ENCODE measurements at places on chromosomes 7 and 10.

GRCh38 chr10:131943021-131943814 is 38.5 kb downstream of the BNIP3 start:
- peak; percentile 27 for DNase-seq

DNA sequence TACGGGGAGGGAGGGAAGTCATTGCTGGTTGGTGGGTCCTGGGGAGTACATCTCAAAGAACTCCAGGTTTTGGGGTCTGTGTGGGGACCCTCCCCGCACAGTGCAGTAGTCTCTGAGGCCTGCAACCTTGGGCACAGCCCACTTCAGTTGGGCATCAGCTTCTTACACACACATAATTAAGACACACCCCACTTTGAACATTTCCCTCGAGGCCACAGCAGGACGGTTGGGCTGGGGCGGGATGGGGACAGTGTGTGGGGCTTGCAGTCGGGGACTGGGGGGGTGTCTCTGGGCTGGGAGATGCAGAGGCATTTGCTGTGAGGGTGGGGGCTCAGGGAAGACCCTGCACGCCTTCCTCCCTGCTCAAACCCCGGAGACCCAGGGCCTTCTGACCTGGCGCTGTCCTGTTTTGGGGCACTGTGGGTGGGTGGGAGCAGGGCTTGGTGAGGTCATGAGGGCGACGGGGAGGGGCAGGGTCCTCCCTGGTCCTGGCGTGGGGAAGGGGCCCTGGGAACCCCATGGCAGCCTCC is 1.3 kb downstream of the LFNG start:
- no peak for DNase-seq

DNA sequence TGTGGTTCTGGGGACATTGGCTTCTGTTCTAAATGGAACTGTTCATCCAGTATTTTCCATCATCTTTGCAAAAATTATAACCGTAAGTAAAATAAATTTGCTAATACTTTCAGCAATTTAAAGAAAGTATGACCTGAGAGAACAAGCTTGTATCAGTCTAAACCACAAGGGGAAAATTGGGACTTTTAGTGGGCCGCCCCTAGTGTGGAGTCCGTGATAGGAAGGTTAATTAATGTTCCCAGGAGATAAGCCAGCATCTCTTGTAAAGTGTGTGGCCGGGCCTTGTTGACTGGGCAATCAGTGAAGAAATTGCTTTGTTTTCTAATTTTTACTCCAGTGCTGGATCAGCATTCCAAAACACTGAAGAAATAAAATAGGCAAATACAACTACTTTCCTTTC is 83.0 kb downstream of the ABCB5 start:
- DNase-seq = no peak

GRCh38 chr10:112374724-112375541 is 1.0 kb downstream of the ACSL5 start:
- DNase-seq = peak; percentile 38

DNA sequence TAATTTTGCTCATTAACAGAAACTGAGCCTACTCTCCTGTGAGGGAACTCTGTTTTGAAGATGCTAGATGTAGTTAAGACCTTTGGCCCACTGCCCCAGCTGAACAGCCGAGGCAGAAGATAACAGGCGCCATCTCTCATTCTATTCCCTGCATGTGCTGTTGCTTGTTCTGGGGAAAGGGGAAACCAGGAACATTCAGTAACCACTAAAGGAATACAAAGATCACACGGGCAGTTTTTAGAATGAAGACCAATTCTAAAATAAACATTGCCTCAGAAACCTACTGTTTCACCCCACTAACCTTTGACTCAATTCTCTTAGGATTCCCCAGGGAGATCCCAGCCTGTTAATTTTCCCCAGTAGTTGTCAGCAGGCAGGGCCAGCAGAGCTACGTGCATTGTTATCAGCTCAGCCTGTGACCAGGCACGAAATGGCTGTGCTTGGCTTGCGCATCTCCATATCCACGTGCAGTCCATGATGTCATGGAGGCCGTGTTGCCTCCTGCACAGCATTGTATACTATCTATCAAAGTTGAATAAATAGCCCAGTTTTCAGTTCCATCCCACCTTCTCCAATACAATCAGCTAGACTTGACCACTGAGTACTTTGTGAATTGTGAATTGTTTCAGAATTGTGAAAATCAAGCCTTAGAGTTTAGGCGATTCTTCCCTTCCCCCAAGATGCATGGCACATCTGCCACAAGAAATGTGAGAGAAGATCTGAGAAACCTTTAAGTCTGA is 36.0 kb downstream of the ANK3 start:
- DNase-seq = no peak

DNA sequence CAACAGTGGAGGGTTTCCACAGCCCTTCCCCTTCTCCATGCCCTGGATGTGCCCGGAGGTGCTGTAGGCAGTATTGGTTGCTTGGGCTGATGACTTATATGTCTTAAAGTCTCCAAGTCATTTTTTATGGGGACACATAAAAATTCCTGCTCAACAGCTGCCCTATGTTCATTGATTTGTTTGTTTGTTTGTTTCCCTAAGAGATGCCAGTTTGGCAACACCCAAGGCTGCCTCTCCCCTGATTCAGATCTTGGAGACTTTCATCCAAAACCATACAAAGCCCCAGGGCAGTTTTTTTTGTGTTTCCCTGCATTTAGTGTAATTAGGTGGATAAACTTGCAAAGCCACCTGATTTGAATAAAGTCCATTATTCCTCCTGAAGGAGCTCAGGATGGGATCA is 115.3 kb downstream of the PLPP4 start:
- DNase-seq = no peak

- DNase-seq = no peak
Observed at GRCh38 chr7:116545411-116545993, 20.7 kb downstream of the CAV1 start.

GRCh38 chr7:149409895-149410294 is 51.0 kb downstream of the ZNF777 start:
- no peak for DNase-seq

DNA sequence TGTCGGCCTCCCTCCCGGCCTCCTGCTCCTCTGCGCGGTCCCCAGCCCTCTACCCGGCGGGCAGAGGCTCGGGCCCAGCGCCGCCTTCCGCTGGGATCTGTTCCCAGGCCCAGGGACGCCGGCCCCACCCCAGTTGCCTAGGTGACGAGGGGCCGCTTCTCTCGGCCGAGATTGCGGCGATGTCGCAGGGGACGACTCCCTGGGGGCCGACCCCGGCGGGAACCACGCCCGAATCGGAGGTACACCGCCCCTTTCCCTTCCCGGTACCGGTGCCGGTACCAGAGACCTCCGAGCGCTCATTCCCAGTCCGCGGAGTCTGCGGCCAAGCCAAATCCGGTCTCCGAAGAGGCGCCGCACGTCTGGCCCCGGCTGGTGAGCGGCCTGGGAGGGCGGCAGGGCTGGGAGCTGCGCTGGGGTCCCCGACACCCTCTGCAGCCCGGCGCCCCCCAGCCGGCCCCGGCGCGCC is at the start of gene CABCOCO1:
TSS of gene CABCOCO1 (plus strand) at position 136 of the 466 bp plus-strand sequence. CDS start at position 180, 44 bp downstream.
- no peak for DNase-seq

GRCh38 chr7:65251851-65252620 is 121.6 kb upstream of the ZNF92 start:
- peak; percentile 41 for DNase-seq

All from CD4-positive, alpha-beta T cell treated with Interleukin-12 subunit alpha and Interleukin-12 subunit beta, for 1 hour (primary cell).